ENCODE measurements at places on chromosomes 5 and 9.

DNA sequence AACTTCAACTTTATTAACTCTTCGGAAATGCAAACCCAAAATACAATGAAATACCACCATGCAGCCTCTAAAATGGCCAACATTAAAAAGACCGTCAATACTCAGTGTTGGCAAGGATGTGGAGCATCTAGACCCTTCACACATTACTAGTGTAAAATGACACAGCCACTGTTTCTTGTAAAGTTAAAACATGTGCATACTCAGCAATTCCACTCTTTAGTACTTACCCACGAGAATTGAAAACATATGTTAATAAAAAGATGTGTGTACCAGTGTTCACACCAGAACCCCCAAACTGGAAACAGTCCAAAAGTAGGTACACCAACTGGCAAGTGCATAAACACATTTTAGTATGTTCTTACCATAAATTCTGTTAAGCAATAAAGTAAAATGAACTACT, 294.7 kb downstream of the PLK2 start:
- DNase-seq: no peak

DNA sequence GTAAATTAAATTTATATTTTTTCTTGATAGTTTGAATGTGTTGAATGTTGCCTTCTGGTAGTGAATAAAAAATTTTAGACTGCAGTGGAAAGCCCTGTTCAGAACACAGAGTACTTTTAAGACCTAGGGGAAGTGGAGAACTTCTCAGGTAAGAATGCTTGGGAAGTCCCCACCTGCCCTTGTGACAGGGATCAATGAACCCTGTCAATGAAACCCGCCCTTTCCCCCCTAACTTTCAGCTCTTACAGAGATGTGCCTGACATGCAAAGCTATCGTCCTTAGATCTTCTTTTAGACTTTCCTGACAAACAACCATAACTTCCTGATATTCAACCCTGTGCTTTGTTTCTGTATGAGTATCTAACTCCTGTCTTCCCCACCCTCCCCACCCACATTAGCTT, 562.7 kb downstream of the TLE4 start:
- no peak for DNase-seq

GRCh38 chr9:7146582-7146981, 388.8 kb downstream of the KDM4C start:
- no peak for DNase-seq

DNA sequence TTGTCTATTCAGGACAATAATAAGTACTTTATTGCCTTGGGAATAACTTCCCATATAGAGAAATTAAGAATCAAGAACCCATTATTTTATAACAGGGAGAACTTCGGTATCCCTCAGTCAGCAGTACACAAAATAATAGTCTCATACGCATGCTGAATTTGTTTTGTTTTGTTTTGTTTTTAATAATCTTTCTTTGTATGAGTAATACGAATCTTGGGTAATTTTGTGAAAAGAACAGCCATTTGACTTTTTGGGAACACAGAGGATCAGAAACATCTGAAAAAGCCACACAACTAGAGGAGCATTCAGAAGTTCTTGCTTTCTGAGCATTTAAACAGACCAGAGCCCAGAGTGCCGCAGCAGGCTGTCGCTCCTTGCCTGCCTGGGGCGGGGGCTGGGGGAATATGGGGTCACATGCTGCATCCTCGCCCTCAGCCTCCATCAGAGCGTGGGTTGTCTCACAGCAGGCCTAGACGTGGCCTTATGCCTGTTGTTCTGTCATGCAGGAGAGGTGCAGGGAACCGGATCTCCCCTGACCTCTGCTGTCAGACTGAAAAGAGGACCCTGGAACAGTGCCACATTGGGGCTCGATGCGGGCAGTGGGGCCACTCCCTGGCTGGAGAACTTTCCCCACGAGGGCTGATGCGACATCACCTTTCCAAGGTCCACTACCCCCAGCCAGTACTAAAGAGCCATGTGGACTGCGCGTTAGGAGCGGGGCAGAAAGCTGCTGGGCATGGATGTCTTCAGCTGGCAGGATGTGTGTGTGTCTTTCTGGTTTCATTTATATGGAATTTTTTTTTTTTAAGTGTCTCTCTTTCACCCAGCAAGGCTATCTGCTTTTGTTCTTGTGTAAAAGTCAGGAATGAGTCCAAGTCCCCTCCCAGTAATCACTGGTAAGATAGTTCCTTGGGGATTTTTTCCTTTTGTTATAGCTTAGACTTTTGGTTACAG, 133.4 kb upstream of the OTULINL start:
- DNase-seq: no peak

GRCh38 chr5:98069876-98070512, 703.5 kb upstream of the RGMB start:
- DNase-seq: no peak

GRCh38 chr9:119078015-119078414, 291.2 kb downstream of the BRINP1 start:
- DNase-seq: no peak

- DNase-seq: no peak
Measured at GRCh38 chr5:29162297-29162696, 2031.2 kb upstream of the CDH6 start.

DNA sequence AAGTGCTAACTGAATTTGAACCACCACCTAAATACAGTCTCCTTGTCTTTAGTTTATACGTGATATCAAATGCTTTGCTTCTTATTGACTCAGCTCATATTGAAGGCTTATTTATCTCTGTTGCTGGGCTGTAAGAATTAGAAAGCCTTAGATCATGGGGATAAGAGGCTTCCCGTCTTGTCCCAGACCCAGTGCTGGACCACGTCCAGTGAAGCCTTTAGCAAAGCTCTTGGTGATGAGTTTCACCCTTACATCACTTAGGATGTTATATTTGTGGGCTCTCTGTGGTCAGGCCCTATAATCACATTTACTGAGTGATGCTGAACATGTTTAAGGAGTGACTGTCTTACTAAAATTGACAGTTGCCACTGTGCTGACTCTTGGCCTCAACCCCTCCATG, 11.2 kb downstream of the FAM240B start:
- no peak for DNase-seq

- DNase-seq: peak; percentile 84
Measured at GRCh38 chr5:181188700-181189362, 16.2 kb downstream of the TRIM7 start.

GRCh38 chr9:642014-642413, 199.5 kb upstream of the DMRT1 start:
- no peak for DNase-seq

DNA sequence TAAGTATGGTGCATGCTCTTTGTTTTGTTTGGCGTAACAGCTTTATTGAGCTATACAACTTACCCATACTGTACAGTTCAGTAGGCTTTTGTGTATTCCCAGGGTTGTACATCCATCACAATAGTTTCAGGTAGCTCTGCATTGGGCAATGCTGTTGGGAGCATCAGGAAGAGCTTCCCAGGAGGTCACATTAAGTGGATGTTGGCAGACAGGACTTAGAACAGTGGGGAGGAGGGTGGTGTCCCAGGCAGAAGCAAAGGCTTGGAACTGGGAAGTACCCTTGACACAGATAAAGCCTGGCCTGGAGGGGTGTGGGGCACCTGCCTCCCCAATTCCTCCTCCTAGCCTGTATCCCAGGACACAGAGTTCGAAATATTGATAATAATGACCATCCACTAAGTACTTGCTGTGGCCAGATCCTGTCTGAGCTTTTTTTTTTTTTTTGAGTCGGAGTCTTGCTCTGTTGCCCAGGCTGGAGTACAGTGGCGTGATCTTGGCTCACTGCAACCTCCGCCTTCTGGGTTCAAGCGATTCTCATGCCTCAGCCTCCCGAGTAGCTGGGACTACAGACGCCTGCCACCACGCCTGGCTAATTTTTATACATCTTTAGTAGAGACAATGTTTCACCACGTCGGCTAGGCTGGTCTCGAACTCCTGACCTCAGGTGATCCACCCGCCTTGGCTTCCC, 1.3 kb downstream of the BBLN start:
- DNase-seq: no peak

- no peak for DNase-seq
Measured at GRCh38 chr9:5820425-5820824, 12.5 kb downstream of the ERMP1 start.

GRCh38 chr9:130023144-130023787, 19.7 kb downstream of the FNBP1 start:
- no peak for DNase-seq

- DNase-seq: no peak
Measured at GRCh38 chr5:87164409-87164808, 103.3 kb upstream of the RASA1 start.

DNA sequence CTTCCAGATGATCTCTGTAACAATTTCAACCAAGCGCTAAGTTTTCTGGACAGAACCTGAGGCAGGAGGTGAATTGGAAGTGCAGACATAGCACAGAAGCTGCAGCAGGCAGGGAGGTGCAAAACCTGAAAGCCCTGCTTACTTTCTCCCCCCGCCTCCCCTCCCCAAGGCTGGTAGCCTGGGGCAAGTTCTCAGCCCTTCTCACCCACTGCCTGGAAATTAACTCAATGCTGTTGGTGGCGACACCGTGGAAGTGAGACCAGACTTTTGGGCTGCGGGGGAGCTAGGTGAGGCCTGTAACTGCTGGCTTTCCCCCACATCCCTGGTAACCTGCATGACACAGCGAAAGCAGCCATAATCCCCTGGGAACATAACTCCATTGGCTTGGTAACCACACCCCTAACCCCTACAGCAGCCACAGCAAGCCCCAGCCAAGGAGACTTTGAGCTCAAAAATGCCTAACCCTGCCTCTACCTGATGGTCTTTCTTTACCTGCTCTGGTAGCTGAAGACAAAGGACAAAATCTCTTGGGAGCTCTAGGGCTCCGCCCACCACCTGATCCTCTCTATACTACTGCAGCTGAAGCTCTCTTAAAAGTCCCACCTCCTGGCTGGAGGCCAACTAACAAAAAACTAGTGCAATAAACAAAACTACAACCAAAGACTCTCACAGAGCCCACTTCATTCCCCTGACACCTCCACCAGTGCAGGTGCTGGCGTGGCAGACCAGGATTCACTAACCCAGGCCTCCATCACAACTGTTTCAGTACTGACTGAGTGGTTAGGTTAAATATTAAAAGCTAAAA, 11.9 kb upstream of the OR13C8 start:
- no peak for DNase-seq

DNA sequence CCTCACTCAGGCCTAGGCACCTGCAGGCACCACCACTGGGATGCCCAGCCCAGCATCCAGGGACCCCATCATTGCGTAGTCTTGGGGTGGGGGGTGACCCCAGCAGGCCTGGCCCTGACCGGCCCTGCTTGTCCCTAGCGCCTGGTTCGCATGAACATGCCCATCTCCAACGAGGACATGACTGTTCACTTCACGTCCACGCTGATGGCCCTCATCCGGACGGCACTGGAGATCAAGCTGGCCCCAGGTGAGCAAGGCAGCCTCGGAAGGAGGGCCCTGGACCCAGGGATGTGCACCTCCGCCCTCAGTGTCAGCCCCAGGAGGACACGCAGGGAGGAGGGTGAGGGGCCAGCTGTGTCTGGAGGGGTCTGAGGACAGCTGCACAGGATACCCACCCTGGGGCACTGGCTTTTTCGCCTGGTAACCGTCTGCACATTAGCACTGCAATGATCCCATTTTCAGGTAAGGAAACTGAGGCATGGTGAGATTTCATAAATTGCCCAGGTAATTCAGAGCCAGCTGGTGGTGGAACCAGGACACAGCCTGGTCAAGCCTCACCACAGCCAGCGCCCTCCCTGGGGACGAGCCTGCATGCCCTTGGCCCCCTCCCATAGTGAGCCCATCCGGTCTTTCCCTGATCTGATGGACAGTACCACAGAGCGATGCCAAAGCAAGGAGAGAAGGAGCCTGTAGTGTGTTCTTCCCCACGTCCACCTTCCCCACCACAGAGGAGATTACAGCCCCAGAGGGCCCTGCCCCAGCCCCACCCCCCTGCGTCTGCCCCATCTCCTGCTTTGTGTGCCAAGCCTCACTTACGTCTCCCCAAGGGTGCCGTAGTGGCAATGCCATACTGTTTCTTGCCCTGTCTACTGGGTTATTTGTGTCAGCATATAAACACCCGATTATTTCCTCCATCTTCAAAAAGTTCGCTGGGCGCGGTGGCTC, 228.3 kb downstream of the CACNA1B start:
- DNase-seq: no peak

- no peak for DNase-seq
Measured at GRCh38 chr9:75120686-75121085, 32.4 kb downstream of the OSTF1 start.

GRCh38 chr5:32095261-32095671, 78.9 kb downstream of the GOLPH3 start:
- DNase-seq: no peak

GRCh38 chr9:134619983-134620661, 21.5 kb upstream of the COL5A1 start:
- no peak for DNase-seq

- no peak for DNase-seq
Measured at GRCh38 chr5:69242215-69242927, 7.7 kb downstream of the CDK7 start.

- peak; percentile 52 for DNase-seq
Measured at GRCh38 chr5:58462623-58463230, 2.8 kb upstream of the PLK2 start.

DNA sequence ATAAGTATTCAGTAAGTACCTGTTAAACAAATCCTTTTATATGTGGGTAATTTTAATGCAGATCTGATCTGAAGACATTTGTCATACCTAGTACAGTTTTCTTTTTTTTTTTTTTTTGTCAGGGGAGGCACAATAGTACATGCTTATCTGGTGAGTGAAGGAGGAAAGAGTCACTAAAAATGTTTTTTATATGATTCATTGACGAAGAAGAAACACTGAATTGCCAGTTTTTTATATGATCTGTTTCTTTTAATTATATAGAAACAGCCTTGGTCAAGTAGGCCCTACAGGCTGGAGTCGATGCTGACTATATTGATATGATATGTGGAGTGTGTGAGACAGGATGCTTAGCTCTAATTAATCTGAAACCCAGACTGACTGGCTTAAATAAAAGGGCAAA, 315.2 kb downstream of the PSAT1 start:
- DNase-seq: no peak

DNA sequence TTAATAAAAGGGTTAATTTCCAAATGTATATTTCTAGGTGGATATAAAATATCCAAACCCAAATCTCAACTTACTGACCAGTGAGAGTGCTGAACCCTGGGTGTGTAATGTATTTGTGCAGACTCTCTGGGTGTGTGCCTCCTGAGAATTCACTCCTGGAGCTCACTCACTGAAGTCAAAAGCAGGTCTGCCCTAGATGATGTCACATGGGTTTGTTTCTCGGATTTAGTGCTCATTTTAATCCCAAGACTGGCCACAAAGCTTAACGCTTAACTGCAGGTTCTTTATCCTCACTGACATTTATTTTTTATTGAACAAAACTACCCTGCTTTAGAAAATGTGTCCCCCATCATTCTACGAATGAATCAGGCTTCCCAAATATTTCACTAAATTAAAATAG, 179.4 kb downstream of the PPP2R2B start:
- DNase-seq: no peak

- no peak for DNase-seq
Measured at GRCh38 chr9:80556631-80557030, 984.9 kb downstream of the TLE4 start.

GRCh38 chr5:157670662-157671591, at the start of gene C5orf52:
Gene C5orf52 (plus strand): TSS chr5:157671533. CDS start chr5:157671615, 82 bp downstream.
- peak; percentile 51 for DNase-seq

All from body of pancreas (tissue), 4 donors.